Fibroblast of pulmonary artery (primary cell): ENCODE measurements at places on chromosomes 7 and 10.
A peak's percentile ranks its signal among the peaks of the same experiment; 100 is the strongest.

DNA sequence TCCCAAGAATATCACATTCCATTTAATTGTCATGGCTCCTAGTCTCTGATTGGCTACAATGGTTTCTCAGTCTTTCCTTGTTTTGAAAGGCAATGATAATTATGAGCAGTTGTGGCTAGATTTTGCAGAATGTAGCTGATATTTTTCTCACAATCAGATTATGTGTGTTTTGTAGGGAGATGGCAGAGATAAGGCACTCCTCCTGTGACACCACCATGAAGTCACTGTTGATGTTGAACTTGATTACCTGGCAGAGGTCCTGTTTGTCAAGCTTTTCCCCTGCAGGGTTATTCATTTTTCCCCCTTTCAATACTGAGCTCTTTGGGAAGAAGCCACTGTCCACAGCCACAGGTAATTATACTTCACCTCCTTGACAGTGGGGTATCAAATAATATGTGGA lies 602.9 kb upstream of the PFKP start:
- DNase-seq, result no peak

- DNase-seq, result no peak
Measured at GRCh38 chr10:49207113-49207512, 18.9 kb upstream of the TMEM273 start.

DNA sequence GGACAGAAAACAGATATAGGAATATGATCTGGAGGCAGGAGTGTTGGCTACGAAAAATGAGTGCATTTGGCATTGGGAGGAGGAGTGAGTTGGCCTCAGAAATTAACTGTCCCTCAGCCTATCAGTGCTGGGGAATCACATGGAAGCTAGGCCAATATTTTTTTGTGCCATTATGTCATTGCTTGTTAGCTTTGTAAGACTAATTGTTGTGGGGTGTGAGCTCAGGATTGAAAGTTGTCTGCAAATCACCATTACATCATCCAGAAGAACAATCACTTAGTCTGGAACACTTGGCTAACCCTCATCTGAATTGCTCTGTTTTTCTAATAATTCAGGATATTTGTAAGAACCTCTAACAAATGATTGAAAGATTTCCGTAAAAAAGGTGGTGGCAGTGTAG lies 45.2 kb upstream of the SEMA3D start:
- no peak for DNase-seq

- DNase-seq, result peak; percentile 17
Measured at GRCh38 chr7:132117181-132117580, 459.1 kb downstream of the PLXNA4 start.

DNA sequence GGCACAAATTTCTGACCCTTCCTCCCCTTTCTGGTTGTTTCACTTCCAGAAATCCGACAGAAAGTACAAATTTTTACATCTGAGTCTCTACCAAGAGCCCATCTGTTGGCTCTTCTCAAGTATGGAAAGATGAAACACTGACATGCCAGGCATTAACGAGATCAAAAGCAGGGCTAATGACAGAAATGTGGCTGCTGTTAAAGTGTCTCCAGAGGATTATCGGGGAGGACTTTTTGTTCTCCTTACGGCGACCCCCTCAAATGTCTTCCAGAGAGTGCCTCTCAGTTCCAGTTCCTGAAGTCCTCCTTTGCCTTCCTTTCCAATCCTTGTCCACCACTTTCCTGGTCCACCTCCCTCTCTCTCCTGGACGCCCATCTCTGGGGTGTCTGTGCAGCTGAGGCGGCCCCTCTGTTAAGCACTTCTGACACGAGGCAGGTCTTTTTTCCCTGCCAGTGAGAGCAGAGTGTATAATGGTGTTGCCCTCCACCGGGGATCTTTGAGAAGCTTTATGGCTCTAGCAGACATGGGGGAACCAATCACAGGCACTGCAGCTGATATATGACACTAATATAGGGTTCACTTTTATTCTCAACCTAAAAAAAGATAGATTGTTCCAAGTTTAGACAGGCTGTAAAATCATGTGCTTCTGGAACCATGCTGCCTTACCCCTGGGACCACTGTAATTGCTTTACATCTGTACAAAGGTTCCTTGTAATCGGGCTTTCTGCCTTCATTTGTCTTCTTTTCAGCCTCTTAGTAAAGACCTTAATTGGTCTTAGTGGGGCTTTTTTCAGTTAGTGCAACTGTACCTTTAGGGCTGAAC lies 757.1 kb downstream of the AUTS2 start:
- no peak for DNase-seq

DNA sequence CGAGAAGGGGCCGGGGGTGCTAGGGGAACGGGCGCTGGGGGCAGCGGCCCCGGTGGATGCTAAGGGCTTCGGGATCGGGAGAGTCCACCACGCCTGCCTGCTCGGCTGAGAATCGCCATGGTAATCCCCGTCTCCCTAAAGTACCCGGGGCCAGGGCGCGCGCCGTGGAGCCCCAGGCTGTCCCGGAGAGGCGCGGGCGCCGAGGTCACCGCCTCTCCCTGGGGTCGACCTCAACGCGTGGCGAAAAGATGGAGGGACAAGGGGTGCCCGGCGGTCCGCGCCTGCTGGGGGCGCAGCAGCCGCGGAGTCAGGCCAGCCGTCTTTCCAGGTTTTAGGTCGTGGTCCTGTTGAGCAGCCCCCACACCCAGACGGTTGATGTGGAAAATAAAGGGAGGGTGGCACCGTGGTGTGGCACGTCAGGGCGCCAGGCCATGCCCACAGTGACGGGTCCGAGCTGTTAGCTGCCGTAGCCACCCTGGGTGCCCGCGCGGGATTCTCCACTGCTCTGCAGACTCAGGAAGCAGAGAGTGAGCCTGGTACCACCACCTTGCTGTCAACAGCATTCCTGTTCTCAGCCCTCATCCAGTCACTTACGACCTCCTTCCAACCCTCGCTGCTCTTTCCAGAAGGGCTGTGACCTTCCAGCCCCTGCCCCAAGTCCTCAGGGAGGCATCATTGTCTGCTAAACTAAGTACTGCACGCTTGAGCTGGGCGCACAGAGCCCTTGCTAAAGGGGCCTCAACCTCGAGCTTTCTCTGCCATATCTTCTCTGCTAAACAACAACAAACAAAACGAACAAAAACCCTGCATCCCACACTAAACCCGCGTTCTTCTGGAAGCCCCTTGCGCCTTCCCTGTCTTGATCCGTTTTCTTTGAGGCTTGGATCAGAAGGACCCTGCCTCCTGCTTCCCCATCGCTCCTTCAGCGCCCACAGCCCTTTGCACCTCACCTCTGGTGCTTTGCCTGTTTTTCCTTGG lies 666 bp downstream of the SMKR1 start:
- DNase-seq, result no peak
